ENCODE measurements at places on chromosomes 11 and 22. TPM values are rescaled to one million over a fixed set of nuclear protein-coding genes. Genes with fewer than 3 reads are reported as not detected.

GRCh38 chr11:28673691-28674432, 565.7 kb downstream of the METTL15 start:
- peak; percentile 81 for DNase-seq

- peak; percentile 50 for DNase-seq
Measured at GRCh38 chr11:118406599-118407166, 5.3 kb downstream of the ATP5MG start.

The FAM180B gene
- total RNA-seq = not detected

DNA sequence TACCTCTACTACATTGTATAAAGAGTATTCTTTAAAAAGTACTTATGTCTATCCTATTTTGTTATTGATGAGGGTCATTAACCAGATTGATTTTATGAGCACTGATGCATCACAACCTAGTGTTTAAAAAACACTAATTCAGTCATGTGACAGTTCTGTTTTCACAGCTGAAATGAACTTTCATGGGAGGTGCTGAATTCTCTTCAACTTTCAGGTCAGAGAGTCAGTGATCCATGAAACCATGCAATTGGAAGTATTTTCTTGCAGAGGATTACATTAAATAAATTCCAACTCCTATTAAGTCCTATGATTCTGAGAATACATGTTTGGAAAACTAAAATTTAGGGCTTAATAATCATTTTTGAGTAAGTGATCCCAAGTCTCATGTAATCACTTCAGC, 889.4 kb downstream of the KCNA4 start:
- DNase-seq = no peak

GRCh38 chr11:18193010-18193409, 20.4 kb downstream of the MRGPRX4 start:
- no peak for DNase-seq

All from fibroblast of villous mesenchyme (primary cell).